Breast epithelium (tissue), 4 donors: ENCODE measurements at places on chromosomes 16 and 17. TPM values are rescaled to one million over a fixed set of nuclear protein-coding genes. Genes with fewer than 3 reads are reported as not detected.

KRT39 gene
- total RNA-seq, result not detected

DNA sequence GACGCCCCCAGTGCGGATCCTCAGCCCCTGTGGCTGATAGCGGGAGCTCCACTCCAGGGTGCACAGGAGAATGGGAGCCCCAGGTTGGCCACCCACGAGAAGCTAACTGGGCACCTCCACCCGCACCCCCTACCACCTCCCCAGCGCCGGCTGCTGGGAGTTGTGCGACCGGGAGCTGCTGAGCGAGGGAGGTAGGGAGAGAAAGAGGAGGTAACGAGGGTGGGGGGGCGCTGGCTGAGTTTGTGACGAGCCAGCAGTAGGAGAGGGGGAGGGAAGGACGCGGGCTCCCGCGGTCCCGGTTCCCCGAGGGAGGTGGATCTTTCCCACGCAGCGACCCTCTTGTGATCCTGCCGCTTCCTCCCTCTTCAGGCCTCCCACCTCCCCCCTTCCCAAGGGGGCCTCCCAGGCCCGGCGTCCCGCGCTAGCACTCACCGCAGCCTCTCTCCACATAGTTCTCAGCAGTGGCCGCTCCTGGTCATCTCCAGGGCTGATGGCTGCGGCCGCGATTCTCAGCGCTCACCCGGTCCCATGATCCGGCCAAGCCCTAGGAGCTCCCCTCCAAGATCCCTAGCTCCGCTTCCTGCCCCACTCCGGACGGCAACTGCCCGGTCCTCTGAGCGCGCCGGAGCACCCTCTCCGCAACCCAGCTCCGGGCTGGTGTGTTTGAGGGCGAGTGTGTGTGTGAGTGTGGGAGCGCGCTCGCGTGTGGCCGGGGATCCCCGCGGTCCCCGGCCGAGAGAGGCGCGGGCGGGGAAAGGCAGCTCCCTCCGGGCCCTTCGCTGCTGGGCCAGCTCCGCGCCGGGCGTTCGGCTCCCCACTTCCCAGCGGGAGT, at the start of gene GRIN2A:
Gene GRIN2A, minus strand, starts transcription at position 207 of the 832 bp plus-strand sequence. CDS start 2,017 bp downstream, outside the sequence.
- peaks cover 5% of the 10 kb centered on the region for H3K27me3 ChIP-seq
- H3K27ac ChIP-seq, result no peak within 1 kb of the TSS
- no peaks in the 10 kb centered on the region for H3K4me1 ChIP-seq
- H3K36me3 ChIP-seq, result no peaks in the 10 kb centered on the region

DNA sequence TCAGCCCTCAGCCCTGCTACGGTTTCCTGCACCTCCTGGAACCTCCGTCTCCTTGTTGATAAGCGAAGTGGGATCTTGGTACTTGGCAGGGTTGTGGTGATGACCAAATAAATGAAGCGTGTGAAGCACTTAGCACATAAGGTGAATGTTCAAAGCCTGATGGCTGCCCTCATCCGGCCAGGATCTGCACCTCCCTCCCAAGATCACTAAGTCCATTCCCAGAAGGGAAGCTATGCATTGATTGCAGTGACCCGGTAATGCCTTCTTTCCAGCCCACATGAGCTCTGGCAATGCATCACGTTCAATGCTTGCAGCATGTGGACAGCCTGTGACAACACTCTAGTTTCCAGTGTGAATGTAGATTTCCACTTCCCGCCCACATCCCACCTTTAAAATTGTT, 24.9 kb upstream of the RHOT1 start:
- H3K27me3 ChIP-seq, result no peaks in the 10 kb centered on the region
- H3K27ac ChIP-seq, result no peak overlapping the region
- DNase-seq, result no peak
- no peak overlapping the region for H3K4me3 ChIP-seq
- no peaks in the 10 kb centered on the region for H3K4me1 ChIP-seq
- no peaks in the 10 kb centered on the region for H3K36me3 ChIP-seq

SCARF1 gene
- 6.6 TPM for total RNA-seq

DNA sequence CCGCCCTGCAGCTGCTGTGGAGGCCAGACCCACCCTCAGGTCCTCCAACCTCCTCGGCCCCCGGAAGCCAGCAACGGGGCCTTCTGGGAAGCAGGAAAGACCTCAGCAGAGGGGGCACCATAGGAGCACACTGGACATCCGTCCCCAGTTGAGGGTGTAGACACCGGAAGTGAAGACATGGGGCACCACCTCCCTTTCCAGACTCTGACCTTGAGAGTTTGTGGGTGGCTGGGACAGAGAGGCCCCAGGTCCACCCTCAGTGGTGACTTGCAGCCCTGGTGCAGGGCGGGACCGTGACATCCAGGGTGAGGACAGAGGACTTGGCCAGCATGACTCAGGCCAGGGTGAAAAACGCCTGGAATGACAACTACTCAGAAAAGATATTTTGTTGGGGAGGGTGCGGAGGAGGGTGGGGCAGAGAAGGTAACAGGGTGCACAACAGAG, 19.9 kb downstream of the CEP295NL start:
- peak; percentile 55 for DNase-seq
- peak overlapping the region; percentile 85 for H3K27ac ChIP-seq
- H3K4me3 ChIP-seq, result peak overlapping the region; percentile 33
- no peaks in the 10 kb centered on the region for H3K36me3 ChIP-seq

- H3K4me1 ChIP-seq, result peaks cover 7% of the 10 kb centered on the region
- no peaks in the 10 kb centered on the region for H3K36me3 ChIP-seq
- no peaks in the 10 kb centered on the region for H3K27me3 ChIP-seq
- DNase-seq, result no peak
These were observed 18.2 kb downstream of the COTL1 start for GRCh38 chr16:84599521-84600202.

HSD17B1 gene
- total RNA-seq, result 1.8 TPM

GRCh38 chr16:85625053-85625452, 11.9 kb downstream of the GSE1 start:
- H3K27ac ChIP-seq, result no peak overlapping the region
- no peak for DNase-seq
- no peaks in the 10 kb centered on the region for H3K27me3 ChIP-seq
- H3K36me3 ChIP-seq, result no peaks in the 10 kb centered on the region

- no peak for DNase-seq
- peaks cover 3% of the 10 kb centered on the region for H3K36me3 ChIP-seq
- no peak overlapping the region for H3K27ac ChIP-seq
- H3K4me1 ChIP-seq, result no peaks in the 10 kb centered on the region
- H3K27me3 ChIP-seq, result no peaks in the 10 kb centered on the region
- no peak overlapping the region for H3K4me3 ChIP-seq
These were observed 16.1 kb downstream of the GDE1 start for GRCh38 chr16:19505600-19506303.

UNC45B gene
- not detected for total RNA-seq

DNA sequence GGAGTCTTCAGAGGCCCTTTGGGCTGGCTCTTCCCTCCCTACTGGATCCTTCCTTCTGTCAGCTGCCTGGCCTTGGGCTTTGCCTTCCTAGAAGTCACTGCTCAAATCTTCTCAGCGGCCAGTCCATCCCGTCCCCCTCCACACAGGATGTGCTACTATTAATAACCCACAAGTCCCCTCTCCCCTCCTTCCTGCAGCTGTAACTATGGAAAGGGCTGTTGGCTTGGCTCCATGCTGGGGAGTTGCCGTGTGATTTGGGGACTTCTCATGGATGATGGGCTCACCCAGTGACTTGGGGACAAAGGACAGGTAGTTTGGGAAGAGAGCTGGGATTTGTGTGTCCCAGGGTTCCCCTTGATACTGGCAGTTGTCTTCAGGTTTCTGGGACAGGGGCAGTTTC, 19.4 kb downstream of the TMEM94 start:
- H3K4me1 ChIP-seq, result peaks cover 6% of the 10 kb centered on the region
- peak overlapping the region; percentile 56 for H3K27ac ChIP-seq
- no peak for DNase-seq
- H3K27me3 ChIP-seq, result no peaks in the 10 kb centered on the region

GRCh38 chr17:78879635-78880186, 23.3 kb downstream of the CEP295NL start:
- no peaks in the 10 kb centered on the region for H3K27me3 ChIP-seq
- peak overlapping the region; percentile 7 for H3K4me3 ChIP-seq
- H3K36me3 ChIP-seq, result no peaks in the 10 kb centered on the region
- peak; percentile 57 for DNase-seq
- peaks cover 9% of the 10 kb centered on the region for H3K4me1 ChIP-seq
- H3K27ac ChIP-seq, result peak overlapping the region; percentile 98
